ENCODE measurements at places on chromosomes 12 and 14.

DNA sequence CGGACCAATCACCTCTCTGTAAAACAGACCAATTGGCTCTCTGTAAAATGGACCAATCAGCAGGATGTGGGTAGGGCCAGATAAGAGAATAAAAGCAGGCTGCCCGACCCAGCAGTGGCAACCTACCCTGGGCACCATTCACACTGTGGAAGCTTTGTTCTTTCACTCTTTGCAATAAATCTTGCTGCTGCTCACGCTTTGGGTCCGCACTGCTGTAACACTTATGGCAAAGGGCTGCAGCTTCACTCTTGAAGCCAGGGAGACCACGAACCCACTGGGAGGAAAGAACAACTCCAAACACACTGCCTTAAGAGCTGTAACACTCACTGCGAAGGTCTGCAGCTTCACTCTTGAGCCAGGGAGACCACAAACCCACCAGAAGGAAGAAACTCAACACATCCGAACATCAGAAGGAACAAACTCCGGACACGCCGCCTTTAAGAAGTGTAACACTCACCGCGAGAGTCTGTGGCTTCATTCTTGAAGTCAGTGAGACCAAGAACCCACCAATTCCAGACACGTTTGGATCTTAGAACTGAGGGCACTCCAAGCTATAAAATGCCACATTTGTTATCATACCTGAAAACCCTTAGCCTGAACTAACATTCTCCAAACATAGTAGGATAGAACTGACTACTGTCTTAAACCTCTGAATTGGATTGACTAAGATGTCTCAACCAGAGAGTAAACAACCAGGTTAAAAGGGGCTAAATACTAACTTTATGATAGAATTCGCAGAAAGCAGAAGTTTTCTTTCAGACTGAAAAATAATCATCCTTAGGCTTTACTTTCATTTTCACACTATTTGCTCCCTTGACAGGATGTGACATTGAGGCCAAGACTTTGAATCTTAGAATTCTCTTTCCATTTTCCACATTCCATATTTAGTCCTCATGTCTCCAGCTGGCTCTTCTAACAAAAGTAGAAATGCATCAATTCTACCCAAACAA is 33.6 kb downstream of the CDKL1 start:
- no peak for DNase-seq

DNA sequence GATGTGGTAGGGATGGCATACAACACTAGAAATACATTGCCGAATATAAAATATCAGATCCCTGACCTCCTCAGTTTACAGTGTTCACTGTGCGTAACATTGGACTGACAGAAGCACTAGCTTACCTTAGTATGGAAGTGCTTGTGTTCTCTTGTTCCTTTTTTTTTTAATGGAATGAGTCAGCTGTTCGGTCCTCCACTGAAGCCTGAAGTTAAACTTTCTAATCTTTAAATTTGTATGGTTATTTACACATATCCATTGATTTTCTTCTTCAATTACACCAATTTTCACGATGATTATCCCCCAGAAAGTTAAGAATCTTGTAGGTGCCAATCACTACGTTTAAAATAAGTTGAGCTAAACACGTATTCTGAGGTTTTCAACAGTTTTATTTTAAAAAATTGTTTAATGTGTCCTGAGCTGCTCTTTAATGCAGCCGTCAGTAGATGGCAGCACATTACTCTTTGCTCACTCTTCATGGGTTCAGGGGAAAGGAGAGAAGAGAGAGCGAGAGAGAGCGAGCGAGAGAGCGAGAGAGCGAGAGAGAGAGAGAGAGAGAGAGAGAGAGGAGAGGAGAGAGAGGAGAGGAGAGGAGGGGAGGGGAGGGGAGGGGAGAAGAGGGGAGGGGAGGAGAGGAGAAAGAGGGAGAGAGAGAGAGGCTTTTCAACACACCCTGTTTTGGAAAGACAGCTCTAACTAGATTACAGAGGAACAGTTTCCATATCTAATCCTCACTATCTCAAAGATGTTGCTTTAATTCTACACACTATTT is 134.7 kb upstream of the SCAF11 start:
- no peak for DNase-seq

- DNase-seq = no peak
Observed at GRCh38 chr12:77102691-77103090, 37.3 kb upstream of the E2F7 start.

GRCh38 chr12:9740106-9740750 is 7.3 kb upstream of the CLECL1 start:
- no peak for DNase-seq

DNA sequence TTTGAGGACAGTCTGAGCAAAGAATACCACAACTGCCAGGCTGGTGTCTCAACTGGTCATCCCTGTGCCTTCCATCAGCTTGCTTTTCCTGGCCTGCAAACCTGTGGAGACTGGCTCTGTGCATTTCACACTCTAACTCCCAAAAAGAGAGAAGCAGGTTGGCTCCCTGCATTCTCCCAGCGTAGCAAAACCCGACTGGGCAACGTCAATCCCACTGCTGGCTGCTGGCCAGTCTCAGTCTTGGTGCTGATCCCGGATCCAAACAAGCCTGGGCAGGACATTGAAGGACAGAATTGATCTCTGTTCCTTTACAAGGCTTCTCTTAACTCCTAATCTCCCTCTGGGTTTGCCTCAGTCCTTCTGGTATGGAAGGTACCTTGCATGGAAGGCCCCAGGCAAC is 65.4 kb downstream of the FZD10 start:
- no peak for DNase-seq

GRCh38 chr12:70721216-70721615 is 84.0 kb upstream of the PTPRB start:
- no peak for DNase-seq

DNA sequence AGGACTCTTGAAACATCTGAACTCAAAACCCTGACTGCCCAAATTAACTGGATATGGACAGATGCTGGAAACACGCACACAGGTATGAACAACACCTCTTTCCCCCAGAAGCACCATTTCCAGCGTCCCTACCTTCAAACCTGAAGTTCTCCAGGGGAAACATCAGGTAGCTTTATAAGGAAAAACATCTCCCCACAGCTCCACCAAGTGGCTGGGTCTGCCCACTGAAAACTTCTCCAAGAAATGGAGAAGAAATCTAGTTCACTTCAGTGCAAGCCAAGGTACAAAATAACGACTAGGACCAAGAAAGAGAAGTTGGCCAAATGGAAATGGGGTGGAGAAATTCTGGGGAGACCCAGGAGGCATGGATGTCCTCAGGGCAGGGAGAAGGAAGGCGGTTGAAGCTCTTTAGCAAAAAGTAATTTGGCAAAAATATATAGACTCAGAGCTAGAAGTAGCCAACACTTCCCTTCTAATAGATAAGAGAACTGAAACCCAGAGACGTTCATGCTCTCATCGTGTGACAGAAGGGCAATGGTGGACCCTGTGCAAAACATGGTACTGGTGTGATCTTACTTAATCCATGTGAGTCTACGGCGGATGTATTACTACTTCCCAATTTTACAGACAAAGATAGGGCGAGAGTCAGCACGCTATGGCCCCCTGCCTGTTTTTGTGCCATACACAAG is 10.5 kb upstream of the NUAK1 start:
- DNase-seq = no peak

- DNase-seq = no peak
Observed at GRCh38 chr14:89625244-89625713, 208.2 kb upstream of the FOXN3 start.

DNA sequence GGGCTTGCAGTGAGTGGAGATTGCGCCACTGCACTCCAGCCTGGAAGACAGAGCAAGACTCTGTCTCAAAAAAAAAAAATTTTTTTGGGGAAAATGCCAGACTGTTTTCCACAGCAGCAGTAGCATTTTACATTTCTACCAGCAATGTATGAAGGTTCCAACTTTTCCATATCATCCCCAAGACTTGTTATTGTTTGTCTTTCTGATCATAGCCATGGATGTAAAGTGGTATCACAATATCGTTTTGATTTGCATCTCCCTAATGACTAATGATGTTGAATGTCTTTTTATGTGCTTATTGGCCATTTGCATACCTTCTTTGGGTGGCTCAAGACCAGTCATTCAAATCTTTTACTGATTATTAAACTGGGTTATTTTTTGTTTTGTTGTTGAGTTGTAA is 63.7 kb downstream of the NTN4 start:
- DNase-seq = no peak

- no peak for DNase-seq
Observed at GRCh38 chr12:76919383-76920171, 40.8 kb upstream of the CSRP2 start.

GRCh38 chr12:59665701-59666100 is 69.9 kb downstream of the SLC16A7 start:
- DNase-seq = no peak

GRCh38 chr12:118590406-118591150 is 214.2 kb downstream of the SUDS3 start:
- no peak for DNase-seq

DNA sequence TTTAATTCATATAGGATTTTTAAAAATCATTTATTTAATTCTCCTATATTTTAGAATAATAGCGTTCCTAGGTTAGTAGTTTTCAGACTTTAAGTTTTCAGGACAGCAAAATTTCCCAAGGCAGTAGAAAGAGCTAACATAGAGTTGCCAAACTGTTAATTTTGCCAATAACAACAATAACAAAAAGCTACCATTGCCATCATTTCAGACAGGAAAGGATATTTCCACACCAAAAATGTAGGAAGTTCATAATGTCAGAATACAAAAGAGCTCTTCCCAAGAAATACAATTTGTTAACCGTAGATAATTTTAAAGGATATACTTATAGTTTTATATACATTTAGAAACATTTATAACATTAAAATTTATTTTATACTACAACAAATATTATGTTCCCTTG is 81.4 kb upstream of the EEA1 start:
- DNase-seq = no peak

DNA sequence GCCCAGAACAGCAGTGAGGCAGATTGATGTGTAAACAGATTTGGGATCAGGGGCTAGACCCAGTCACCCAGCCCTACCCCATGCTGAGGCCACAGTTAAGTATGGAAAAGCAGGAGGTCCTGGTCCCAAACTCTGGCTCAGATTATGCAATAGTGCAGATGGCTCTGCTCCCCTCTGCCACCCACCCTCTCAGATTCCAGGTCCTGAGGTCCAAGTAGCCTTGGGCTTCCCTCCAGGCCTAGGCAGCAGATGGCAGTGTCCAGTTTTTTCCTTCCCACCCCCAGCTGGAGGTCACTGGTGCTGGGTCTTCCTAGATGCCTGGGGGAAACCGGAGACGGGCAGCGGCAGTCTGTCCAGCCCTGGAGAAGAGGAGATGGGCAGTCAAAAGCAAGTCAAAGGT is 2.8 kb upstream of the DHH start:
- no peak for DNase-seq
